ENCODE measurements at places on chromosomes 11 and 22.

DNA sequence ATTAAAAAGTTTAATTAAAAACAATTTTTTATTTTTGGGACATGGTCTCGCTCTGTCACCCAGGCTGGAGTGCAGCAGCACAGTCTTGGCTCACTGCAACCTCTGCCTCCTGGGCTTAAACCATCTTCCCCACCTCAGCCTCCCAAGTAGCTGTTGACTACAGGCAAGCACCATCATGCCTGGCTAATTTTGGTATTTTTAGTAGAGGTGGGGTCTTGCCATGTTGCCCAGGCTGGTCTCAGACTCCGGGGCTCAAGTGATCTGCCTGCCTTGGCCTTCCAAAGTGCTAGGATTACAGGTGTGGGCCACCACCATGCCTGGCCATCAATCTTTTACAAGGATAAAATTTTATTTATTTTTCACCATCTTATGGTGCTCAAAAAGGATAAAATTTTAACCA is 43.3 kb upstream of the PHOX2A start:
- DNase-seq = no peak

DNA sequence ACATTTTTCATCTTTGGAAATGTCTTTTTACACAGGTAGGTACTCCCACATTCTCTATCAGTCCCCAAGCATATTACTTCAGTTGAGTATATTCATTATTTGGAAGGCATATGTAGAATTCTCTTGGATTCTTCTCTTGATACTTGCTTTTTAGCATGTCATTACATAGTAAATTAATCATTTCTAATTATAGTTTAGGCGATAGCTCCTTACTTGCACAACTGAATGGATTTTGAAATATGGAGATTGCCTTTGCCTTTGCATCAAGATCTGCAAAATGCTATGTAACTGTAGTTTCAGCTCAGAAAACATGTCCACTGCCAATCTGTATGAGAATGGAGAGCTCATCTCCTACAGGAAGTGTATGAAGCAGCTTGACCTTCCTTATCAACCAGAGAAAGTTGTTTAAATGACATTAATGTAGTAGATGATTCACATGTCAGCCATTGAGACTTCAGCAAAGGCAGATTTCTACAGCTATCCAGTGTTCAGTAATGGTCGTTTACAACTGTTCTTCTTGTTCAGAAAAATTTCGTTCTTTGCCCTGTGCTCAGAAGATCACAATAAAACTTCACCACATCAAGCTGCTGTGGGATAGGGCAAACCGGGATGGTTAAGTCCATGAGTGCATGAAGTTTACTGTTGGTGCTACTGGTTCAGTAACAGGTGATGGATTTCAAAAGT is 61.6 kb downstream of the PPP6R3 start:
- no peak for DNase-seq

- no peak for DNase-seq
Measured at GRCh38 chr22:28151151-28151816, 232.2 kb upstream of the PITPNB start.

DNA sequence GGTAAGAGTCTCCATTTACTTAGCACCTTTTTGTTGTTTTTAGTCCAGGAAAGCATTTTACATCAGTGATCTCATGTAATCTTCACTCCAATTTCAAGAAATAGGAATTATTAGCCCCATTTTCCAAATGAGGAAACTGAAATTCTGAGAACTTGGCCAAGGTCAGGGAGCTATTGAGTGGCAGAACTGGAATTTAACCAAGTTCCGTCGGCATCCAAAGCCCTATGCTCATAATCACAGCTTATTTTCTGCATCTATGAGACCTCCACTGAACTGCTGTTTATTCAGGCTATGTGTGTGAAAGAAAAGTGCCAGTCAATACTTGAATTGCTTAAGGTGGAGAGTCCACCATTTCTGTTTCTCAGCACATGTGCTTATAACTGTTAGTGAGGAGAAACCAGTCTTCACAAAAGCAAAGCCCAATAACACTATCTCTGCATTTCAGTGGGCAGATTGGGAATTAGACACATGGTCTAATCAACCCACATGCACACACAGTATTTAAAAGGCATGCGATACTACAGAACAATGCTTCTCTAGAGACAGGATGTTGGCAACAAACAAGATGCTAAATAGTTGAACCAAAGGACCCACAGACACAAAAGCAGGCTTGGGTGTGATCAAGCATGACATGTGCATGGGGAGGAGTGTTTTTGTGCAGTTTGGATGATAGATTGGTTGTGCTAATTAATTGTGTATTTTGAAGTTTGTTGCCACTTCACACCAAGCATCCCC is 780.6 kb downstream of the OPCML start:
- DNase-seq = no peak

- no peak for DNase-seq
Measured at GRCh38 chr11:107916671-107917241, 11.5 kb upstream of the RAB39A start.

- no peak for DNase-seq
Measured at GRCh38 chr11:28966951-28967350, 858.8 kb downstream of the METTL15 start.

GRCh38 chr11:79697905-79698304 is 257.1 kb upstream of the TENM4 start:
- DNase-seq = no peak

GRCh38 chr22:33347002-33347401 is 288.8 kb upstream of the SYN3 start:
- no peak for DNase-seq

DNA sequence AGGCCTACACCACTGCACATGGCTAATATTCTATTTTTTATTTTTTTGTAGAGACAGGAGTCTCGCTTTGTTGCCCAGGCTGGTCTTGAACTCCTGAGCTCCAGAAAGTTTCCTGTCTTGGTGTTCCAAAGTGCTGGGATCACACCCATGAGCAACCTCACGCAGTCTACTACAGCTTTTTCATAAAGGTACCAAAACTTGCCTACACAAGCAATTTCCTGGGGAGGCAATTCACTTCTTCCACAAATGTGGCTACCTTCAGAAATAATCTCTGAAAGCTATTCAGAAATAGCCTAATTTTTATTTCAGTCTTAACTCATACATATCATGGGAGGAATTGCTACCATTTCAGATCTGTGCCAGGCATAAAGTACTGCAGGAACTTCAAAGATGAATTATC is 11.4 kb downstream of the SLC35F2 start:
- DNase-seq = no peak

GRCh38 chr22:31492151-31492550 is 2.5 kb upstream of the EIF4ENIF1 start:
- DNase-seq = no peak

DNA sequence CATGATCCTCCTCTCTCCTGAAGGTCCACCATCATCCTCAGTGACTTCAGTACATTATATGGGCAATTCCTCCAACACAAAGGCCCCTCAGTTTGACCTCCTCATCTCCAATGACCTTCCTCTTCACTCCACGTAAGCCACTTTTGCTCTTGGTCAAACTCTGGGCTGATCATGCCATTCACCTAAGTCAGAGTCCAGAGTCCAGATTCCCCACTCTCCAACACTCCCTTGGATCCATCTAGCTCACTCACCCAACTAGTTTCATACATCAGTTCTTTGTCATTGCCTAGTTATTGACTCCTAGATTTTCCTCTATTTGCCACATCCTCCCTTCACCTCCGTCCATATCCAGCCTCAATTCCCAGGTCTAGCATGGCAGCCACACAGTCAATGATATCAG is 30.5 kb upstream of the TTC12 start:
- DNase-seq = no peak

DNA sequence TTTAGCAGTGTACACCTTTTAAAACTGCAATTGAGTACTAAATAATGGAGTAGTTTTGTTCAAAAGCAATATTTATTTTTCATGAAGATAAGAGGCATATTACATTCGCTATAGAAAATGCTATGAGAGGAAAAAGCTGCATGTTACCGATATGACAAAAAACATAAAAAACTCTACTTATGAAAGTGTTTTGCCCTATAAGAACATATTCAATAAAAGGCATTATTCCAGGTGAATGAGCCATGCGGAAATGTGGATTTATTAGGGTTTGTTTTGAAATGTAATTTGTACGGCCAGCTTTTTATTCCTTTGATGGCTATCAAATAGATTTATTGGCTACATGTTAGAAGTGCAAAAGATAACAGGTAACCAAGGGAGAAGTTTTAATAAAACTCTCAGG is 129.3 kb upstream of the DDI1 start:
- no peak for DNase-seq

DNA sequence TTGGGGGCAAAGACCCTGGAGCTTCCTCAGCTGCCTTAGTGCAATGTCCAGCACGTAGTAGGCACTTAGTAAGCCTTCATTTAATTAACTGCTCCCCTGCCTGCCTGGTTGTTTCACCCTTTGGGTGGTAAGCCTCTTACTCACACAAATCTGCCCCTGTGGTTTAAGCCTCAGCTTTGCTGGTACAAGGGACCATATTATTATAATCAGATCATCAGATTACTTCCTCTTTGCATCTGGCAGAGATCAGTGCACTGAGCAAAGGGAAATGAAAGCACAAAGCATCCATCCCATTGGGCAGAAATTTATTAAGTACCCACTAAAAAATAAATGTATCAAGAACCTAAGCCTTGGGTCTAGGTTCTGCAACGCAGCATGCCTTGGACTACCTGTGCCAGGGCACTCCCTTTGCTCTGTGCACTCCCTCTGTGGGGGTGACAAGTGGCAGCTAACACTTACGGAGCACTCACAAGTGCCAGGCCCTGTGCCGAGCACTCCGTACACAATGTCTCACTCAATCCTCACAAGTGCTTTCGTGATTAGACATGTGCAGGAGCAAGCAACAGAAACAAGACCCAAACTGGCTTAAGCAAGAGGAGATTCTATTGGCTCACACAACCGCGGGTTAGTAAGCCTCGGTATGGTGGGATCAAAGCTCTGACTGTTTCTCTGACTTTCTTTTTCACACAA is 34.9 kb upstream of the DAGLA start:
- DNase-seq = no peak

DNA sequence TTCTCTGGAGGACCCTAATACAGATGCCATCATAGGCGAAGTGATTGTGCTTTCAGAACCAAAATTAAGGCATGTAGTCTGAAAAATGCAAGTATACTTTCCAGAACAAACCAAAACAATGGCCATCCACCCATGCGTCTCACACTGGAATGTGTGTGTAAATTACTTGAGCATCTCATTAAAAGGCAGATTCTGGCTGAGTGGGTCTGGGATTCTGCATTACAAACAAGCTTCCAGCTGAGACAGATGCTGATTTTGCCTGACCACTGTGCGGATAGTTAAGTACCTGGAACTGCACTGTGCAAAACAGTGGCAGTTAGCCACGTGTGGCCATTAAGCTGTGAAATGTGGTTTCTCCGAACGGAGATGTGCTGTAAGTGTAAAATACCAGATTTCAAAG is 26.2 kb downstream of the RRP7A start:
- DNase-seq = no peak

GRCh38 chr11:92180226-92180625 is 44.4 kb upstream of the FAT3 start:
- no peak for DNase-seq

DNA sequence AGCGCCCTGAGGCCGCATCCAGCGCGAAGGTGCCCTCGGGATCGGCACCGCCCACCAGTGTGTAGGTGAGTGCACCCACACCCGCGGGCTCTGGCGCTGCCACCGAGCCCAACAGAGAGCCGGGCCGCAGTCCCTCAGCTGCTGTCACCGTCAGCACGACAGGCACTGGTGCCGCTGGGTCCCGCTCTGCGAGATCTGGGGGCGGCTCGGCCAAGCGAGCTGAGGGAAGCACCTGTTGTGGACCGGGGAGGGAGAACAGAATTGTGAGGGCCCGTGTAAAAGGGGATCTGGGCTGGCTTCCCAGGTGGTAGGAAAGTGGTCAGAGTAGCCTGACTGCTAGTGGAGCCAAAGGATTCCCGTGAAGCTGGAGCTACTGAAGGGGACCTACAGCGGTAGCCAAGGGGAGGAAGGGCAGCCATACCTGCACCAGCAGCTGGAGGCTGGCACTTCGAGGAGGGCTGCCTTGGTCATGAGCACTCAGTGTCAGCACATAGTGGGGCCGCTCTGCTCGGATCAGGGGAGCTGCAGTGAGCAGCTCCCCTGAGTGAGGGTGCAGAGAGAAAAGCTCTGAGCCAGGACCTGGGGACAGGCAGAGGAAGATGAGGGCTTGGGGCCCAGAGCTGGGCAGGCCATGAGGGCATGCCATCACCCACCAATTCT is 11.5 kb upstream of the TPP1 start:
- no peak for DNase-seq

GRCh38 chr11:12727563-12728211 is 53.5 kb downstream of the TEAD1 start:
- no peak for DNase-seq

DNA sequence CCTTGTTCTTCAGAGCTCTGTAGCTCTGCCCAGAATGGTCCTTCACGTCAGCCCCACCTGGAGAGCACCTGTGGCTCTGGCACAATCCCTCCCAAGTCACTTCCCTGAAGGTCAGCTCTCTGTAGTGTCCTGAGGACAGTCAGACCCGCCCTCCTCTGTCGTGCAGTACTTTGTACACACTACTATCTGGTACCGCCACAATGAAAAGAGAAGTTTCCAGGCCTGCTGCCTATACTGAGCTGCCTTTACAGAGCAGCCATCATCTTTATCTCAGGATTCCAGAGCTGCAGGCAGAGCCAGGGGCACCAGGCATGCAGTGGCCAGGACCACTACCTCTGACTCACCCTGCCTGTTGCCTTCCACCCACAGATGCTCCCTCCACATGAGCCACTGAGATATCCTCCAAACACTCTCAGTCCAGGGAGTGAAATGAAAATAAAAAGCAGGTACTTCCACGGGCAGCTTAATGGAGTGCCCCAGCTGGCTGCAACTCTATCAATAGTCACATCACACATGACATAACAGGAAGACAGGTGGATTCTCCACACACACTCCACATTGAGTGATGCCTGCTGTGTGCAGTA is 7.3 kb downstream of the PACSIN2 start:
- DNase-seq = no peak

- DNase-seq = no peak
Measured at GRCh38 chr22:29011240-29012100, 50.2 kb downstream of the C22orf31 start.

GRCh38 chr11:74017631-74018030 is 8.7 kb upstream of the UCP3 start:
- no peak for DNase-seq

DNA sequence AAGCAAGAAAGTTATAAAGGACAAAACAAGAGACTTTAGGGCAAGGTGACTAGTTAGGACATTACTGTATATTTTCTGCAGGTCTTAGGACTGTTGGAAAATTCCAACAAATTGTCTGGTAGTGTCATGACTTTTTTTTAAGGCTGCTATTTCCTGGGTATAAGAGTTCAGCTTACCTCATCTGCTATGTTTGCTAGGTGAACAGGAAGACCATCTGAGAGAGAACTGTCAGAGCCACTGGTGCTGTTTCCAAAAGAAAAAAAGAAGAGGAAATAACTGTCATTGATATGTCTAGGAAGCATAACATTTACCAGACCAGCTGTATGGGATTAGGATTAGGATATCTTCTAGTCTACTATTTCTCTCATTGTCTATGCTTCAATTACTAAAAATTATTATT is 26.3 kb upstream of the MTCH2 start:
- no peak for DNase-seq

GRCh38 chr11:67309661-67310061 is 6.3 kb downstream of the SSH3 start:
- DNase-seq = no peak
